ENCODE measurements at places on chromosomes 16 and 17.

DNA sequence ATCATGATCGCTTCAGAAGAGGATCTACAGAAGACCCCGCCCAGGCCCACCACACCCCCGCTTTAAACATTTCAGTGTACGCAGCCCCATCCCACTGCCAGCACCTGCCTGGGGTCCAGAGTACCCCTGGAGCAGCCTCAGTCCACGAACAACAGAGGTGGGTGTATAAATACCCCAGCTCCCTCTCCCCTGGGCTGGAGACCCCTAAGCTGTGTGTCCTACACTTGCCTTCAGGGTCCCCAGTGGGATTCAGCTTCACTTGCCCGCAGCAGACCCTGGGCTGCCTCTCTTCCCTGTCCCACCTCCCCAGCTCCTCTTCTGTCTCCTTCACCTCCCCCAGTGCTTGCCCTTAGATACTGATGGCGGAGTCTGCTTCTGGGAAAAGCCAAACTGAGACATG lies 105.7 kb downstream of the RBFOX3 start:
- DNase-seq, result no peak

DNA sequence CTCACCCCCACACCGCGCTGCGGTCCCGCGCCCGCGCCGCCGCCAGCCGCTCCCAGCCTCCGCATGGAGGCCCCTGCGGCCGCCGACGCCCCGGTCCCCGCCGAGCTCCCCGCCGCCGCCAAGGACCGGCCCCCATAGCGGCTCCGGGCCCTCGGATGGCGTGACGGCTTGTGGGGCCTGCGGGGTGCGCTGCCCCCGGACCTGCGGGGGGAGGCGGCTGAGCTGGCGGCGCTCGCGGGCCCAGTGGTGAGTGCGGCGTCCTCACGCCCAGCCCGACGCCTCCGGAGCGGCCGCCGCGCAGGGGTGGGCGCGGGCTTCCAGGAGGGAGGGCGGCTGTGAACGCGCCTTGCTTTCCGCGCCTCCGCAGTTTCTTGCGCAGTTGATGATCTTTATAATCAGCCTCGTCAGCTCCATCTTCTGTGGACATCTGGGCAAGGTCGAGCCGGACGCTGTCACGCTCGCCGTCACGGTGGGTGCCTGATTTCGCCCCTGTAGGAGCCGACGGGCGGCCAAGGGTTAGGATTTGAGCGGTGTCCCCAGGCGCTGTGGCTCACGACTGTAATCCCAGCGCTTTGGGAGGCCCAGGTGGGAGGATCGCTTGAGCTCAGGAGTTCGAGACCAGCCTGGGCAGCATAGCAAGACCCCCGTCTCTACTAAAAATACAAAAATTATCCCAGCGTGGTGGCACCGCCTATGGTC lies 46.4 kb downstream of the SLC47A1 start:
- DNase-seq, result no peak

- peak; percentile 28 for DNase-seq
Measured at GRCh38 chr17:29292071-29292991, 1.6 kb downstream of the NUFIP2 start.

GRCh38 chr17:27579304-27579703 lies 51.7 kb upstream of the LGALS9 start:
- no peak for DNase-seq

GRCh38 chr17:47188271-47188875 lies 722 bp downstream of the CDC27 start:
- no peak for DNase-seq

DNA sequence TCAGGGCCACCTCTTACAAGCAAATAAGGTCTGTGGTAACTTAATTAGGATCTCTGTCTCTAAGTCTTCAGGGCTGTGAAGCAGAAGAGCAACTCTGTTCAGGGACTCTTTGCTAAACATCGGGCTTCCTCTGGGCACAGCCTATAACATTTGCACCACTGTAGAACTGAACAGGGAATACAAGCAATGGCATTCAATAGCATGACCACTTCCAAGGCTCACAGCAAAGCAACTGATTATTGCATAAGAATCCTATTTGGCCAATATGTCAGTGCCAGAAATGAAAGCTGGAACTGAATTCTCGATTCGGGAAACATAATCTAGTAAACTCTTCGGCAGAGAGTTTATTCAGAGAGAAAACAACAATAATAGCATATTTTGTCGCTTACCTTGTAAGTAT lies 92.2 kb upstream of the AMZ2 start:
- DNase-seq, result no peak

GRCh38 chr17:32491371-32492263 lies 4.8 kb downstream of the CDK5R1 start:
- no peak for DNase-seq
